ENCODE measurements at places on chromosomes 6 and 20.

- no peak for DNase-seq
These were observed 735.7 kb upstream of the HS3ST5 start for GRCh38 chr6:115078555-115078954.

DNA sequence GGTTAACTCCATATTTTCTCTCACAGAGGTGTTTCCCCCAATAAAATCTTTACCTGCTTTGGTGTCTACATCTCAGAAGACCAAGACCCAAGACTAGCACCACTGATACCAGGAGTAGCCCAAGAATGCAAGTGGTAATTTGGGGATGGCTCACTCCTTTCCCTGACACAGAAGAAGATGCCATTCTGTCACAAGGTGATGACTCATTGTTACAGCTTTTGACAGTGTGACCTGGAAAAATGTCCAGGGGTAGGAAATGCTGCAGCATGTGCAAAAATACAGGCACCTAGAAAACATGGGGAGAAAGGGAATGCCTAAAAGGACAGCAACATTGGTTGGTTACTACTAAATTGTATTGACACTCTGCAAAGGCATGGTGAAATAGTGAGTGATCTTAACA is 254.0 kb upstream of the GJE1 start:
- no peak for DNase-seq

DNA sequence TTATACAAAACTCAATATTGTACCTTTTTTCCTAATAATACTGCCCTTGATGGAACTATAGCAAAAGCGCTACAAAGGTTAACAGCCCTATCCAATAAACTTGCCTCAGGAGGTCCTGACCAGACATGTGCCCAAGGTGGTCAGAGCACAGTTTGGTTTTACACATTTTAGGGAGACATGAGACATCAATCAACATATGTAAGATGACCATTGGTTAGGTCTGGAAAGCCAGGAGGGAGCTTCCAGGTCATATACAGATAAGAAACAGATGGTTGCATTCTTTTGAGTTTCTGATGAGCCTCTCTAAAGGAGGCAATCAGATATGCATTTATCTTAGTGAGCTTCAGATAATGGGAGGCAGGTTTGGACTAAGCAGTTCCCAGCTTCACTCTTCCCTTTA is 91.6 kb downstream of the PLG start:
- no peak for DNase-seq

DNA sequence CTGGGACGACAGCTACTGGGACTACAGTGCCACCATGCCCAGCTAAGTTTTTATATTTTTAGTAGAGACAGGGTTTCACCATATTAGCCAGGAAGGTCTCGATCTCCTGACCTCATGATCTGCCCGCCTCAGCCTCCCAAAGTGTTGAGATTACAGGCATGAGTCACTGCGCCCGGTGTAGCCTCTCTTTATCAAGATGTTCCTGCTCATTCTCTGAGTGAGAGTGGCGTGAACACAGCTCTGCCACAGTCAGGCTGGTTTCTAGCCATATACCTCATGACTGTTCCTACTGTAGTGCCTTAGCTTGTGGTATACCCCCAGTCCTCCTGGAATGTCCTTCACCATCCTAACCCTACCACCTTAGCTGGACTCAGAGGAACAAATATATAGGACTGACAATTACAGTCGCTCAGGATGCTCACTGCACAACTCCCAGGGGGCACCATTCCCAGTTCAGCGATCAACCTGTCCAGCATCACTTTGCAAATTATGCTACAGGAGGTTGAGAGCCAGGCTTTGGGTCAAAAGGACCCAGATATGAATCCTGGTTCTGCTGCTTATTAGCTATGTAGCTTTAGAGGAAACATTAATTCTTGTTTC is 86.3 kb downstream of the CHMP4B start:
- DNase-seq = no peak

- no peak for DNase-seq
These were observed 87.9 kb downstream of the KIF13A start for GRCh38 chr6:17899491-17899890.
